ENCODE measurements at places on chromosomes 16 and 17.

DNA sequence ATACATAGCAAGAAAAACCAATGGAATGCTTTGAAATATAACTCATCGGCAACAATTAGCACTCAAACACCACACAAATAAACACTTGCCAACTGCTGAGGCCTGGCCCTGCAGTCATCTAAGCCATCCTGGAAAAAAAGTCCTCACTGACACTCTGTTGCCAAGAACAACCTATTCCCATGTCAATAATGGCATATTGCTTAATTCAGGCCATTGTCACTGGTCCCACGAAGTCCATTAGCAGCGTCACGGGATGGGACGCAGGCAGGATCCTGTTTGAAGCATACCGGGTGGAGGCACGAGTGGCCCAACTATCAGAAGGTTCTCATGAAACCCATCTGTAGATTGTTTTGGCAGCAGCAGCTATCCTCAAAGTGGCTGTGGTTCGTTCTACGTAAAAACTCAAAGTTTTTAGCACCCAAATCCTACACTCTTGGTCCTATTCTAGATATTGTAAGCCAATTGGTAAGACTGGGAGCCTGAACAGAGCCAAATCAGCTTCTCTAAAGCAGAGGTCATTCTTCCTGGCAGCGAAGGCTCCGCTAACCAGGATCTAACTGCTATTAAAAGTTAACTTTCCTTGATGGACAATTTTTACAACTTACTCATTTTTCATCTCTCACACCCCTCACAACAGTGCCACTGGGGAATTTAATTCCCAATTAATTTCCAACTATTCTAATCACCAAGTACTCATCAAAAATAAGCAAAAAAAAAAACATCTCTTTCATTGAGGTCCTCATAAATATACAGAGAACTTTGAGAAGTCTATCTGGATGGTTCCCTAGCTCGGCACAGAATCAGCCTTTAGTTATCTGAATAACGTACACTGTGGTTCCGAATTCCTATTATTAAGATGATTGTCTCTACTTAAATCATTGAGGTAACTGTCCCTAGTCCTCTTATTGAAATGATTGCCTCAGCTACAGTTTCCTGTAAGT is 91.5 kb downstream of the ZFHX3 start:
- no peak for DNase-seq

GRCh38 chr17:41284546-41284945 is 9.0 kb downstream of the KRTAP9-7 start:
- DNase-seq = no peak

DNA sequence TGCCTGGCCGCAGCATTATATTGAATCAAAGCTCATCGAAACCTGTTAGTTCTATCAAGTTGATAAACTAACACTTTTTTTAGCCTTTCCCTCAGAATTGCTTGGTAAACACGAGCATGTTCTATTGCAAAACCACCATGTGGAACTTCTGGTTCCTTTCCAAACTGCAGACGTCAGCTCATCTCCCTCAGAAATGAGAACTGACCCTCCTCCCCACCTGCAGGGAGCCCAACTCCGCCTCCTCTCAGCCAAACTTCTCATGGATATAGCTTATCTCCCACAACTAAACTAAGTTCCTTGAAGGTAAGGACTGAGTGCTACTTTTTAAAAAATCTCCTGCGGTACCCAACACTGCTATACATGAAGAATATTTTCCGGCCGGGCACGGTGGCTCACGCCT is 6.7 kb downstream of the SHMT1 start:
- DNase-seq = no peak

DNA sequence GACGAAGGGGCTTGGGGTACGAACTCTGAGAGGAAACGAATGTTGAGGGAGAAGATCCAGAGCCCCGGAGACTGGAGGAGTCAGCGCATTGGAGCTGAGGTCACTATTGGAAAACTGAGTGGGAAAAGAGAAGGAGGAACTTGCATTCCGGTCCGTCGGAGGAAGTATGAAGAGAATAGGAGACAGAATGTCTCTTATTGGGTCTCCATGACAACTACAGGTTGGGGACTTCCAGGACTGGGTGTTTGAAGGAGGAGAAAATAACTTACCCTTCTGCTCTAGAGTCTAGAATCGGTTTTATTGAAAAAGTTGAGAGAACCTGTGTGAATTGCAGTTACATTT is 537 bp downstream of the GOSR1 start:
- no peak for DNase-seq

GRCh38 chr16:26334218-26335111 is 642.7 kb downstream of the HS3ST4 start:
- DNase-seq = no peak

DNA sequence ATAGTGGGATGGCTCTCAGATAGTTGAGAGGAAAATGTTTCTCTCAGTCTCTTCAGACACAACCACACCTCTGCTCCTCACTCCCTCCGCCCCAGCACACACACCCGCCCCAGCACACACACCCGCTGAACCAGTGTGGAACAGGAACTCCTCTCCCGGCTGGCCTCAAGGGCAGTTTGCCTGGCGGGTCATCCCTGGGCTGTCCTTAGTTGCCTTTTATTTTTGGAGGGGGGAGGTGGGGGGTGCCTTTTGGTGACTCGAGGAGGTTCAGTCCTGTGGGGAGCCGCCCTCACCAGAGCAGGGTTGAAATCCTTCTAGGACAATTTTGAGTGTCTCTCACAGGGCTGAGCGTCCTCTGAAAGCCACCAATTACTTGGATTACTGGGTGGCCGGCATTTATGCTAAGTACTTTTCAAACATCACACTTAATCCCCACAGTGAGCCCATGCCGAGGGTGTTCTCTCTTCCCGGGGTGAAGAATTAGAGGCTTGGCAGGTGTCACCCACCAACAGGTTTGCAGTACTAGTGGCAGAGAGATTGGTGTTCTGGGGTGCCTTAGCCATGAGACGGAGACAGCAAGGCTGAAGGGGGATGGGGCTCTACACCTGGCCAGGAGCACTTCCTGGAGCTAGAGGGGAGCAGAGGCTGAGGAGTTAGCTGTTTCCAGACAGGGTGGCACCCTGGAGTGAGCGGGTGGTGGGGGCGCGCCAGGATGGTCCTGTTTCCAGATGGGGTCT is 2.8 kb downstream of the RASD1 start:
- DNase-seq = no peak

- DNase-seq = no peak
Measured at GRCh38 chr16:27417047-27417671, 15.2 kb downstream of the IL21R start.

DNA sequence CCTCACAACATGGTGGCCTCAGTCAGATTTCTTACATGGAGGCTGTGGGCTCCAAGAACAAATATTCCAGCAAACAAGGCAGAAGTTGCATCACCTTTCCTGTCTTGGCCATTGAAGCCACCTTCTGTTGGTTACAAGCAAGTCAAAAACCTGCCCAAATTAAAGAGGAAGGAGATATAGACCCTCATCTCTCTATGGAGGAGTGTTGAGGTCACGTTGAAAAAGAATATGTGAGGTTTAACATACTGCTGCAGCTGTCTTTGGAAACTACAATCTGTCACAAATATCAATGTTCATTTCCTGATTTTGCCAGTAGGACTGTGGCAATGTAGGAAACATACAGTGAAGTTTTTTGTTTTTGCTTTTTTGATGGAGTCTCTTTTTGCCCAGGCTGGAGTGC is 211.4 kb downstream of the COPRS start:
- no peak for DNase-seq

DNA sequence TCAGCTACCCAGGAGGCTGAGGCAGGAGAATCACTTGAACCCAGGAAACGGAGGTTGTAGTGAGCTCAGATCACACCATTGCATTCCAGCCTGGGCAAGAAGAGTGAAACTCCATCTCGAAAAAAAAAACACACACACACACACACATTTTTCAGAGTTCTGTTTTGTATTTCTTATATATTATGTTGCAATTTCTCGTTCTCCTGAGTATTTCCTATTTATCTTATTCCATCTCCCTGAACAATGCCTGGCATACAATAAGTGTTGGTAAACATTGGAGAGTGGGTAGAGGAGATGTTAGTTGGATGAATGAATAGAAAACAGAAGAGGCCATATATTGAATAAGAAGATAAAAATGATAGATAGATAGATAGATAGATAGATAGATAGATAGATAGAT is 167.8 kb upstream of the CDH5 start:
- DNase-seq = no peak

DNA sequence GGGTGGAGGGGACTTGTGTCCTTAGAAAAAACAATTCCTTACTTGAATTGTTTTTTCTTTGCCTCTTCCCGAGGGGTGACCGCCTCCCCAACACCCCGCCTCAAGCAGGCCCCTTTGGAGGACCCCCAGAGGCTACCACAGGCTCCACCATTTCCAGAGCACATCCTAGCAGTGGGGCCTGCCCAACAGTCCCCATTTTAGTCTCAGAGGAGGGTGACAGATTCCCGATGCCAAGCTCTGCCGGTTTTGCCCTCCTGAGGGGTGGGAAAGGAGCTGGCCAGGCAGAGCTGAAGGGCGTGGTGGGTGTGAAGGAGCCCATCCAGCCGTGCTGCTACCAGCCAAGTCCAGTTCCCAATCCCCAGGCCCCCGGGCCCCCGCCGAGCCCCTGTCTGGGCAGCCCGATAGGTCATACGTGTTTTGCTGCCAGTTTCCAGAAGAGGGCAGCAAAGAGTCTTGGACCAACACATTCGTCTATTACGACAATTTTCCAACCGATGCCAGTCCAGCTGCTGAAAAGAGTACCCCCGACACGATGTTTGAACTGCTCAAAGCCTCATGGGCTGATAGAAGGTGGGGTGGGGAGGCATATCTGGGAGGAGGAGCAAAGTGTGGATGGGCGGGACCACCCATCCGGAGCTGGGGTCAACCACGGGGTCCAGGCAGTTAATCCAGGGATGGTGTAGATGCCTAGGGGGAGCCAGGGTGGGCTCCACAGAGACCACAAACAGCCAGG is 18.8 kb upstream of the GAA start:
- peak; percentile 74 for DNase-seq

DNA sequence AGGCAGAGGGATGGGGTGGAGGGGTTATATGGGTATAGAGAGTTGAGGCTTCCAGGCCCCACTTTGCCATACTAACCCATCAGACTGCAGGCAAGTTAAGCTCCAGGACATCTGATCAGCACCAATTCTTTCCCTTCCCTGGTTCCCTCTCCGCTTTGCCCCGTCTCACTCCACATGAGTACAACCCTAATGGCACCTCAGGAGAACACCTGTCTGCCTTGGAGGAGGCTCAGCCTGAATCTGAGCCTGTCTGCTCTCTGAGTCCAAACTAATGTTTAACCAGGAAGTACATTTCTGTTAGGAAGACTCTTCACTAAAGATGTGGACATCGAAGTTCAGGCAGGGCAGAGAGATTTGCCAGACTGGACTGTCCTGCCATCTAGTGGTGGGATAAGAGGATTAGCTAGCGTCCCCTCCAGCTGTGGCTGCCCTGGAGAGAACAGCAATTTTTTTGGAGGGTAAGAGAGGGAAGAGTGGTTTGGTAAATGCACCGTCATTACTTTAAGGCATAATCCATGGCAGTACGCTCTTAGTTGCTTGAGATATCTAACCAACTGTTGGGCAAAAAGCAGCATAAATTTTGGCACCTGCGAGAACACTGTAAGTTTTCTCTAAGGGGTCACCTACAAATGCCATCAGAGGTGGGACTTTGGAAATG is 29.2 kb upstream of the LRRC75A start:
- peak; percentile 72 for DNase-seq

- peak; percentile 49 for DNase-seq
Measured at GRCh38 chr17:45231481-45232116, 9.9 kb downstream of the FMNL1 start.

DNA sequence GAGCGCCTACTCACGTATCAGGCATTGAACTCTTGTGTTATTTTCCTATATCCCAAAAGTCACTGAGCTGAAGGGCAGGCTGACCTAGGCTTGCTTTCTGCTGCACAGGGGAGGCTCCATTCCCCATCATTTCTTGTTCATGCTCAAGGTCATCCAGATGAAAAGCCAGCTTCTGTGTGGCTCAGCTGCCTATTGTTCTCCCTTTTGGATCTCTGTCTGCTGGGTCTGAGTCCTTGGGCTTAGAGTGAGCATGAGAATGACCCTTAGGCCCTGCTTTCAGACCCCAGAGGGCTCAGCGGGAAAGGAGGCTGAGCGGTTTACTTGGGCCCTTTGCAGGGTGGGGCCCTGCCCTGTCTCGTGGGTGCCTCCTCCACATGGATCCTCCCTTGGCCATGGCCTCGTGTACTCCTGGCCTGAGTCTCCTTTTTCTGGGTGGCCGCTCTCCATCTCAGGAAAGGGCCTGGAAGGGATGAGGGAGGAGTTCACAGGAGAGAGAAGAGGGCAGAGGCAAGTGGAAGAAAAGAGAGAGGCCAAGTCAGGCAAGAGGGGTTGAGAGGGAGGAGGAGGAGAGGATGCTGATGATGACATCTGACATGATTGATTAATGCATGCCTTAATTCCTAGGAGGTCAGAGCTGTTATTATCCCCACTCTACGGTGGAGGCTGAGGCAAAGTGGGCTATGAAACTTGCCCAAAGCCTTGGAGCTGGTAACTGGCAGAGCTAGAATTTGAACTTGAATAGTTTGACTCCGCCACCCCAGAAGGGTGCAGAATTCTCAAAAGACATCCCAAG is 19.8 kb upstream of the MAP3K14 start:
- DNase-seq = no peak

- DNase-seq = no peak
Measured at GRCh38 chr16:86531191-86531545, 20.8 kb downstream of the FOXF1 start.

- DNase-seq = no peak
Measured at GRCh38 chr16:77322757-77323156, 112.1 kb downstream of the ADAMTS18 start.

- no peak for DNase-seq
Measured at GRCh38 chr17:17725011-17725751, 43.9 kb downstream of the RAI1 start.

Measured in stimulated activated CD4-positive, alpha-beta T cell treated with anti-CD3 and anti-CD28 coated beads, Interleukin-15, amount 100 ng/mL, for 24 hours (primary cell).